Stimulated activated CD8-positive, alpha-beta memory T cell treated with anti-CD3 and anti-CD28 coated beads, Interleukin-12 subunit alpha, Interleukin-12 subunit beta, amount 100 ng/mL, for 4 hours (primary cell): ENCODE measurements at places on chromosomes 12 and 14.
A peak's percentile ranks its signal among the peaks of the same experiment; 100 is the strongest.

DNA sequence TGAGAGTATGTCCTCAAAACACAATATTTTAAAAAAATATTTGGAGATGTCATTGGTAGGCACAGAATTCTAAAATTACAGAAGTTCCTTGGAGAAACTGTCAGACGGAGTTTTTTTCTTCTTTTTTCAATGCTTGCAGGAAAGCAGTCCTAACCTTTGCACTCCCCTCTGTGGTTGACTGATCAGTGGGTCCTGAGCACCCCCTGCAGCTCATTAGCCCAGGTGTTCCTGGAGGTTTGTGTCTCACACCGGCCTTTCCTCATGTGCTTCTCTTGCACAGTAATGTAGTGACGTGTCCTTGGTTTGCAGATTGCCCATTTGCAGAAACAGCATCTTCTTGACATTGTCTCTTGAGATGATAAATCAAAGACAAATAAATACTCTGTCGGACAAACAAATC, 513.0 kb downstream of the TMEM121 start:
- DNase-seq = peak; percentile 35

DNA sequence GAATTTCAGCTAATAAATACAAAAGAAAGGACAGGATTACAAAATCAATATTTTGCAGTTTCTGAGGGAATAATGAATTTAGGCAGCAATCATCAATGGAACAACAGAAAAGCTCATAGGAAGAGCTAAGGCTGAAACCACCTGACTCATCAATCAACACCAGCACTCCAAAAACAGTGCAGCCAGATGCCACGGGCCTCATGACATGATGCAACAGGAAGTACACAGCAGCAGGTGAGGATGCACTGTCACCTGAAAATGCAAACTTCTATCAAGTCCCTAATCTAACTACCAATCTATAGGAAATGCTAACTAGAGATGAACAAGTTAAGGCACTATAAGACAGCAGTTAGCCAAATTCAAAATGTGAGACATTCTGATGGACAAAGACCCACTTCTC, 21.7 kb downstream of the GNS start:
- no peak for DNase-seq

DNA sequence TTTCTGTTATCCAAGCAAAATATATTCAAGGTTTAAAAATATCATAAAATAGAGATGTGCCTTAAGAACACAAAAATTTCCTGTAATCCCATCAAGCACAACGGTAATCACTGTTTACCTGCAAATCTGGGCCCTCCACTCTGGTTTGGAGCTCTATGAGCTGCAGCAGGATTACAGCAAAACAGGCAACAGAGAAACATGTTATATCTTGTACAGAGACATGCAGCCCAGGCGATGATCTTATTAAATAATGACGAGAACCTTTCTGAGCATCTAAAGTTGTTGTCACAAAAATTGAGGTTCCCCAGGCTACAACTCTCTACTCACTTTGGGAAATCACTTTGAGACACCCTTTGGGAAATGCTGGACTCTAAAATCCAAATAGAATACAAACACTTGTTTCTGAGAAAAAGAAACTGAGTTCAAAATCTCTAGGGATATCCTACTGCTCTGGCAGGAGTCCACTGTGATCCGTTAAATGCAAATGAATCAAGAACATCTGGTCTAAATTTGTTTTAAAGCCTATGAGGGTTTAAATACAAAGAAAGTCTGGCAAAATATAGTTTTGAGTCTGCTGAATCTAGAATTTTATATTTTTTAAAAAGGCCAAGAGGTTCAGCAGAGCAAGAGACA, 36.3 kb downstream of the STON2 start:
- DNase-seq = no peak

DNA sequence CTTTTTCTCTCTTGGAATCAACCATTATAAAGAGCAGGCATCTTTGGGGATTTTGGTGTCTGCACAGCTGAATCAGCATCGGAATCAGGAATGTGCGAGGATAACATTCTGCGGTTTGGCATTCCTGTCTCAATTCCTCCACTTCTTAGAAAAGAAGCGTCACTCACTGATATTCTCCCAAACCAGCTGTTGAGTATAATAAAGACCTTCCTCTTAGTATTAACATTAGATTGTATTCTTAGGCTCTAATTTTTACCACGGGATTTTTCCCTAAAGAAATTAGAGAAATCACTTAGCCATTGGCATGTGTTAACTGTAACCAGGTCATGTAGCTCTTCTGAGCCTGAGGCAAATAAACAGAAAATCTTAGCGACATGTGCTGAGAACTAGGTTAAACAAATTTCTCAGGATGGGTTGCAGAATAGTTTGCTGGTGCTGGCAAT, 128.7 kb downstream of the TMX1 start:
- DNase-seq = no peak

- no peak for DNase-seq
Observed at GRCh38 chr12:39230086-39230485, 212.8 kb downstream of the KIF21A start.

DNA sequence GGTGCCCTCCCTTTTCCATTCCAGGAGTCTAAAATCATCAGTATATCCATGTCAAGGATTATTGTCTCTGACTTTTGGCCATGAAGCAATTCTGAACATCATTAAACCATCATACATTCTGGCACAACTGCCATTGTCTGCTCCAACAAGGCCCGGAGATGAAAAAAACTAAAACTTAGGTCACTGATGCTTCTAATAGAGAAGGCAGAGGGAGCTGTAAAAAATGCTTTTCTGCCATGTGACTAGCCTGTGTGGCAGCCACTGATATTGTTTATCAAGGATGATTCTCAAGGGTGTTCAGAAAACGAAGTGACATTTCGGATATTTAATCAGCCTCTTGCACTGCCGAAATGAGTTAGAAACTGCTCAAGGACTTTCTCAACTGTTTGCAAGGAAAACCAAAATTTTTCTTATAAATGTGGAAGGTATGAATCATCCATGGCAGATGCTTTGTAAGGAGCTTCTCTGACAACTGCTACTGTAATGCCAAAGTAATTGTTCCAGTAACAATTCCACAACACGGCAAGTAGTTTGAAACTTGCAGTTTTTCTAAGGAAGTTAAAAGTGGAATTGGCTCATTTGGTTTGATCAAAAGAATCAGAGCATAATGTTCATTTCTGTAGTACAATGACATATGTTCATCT, 1076.5 kb upstream of the FLRT2 start:
- no peak for DNase-seq

- DNase-seq = no peak
Observed at GRCh38 chr12:63319386-63319785, 168.4 kb upstream of the AVPR1A start.

- DNase-seq = no peak
Observed at GRCh38 chr12:111686574-111687105, 787 bp downstream of the ACAD10 start.

DNA sequence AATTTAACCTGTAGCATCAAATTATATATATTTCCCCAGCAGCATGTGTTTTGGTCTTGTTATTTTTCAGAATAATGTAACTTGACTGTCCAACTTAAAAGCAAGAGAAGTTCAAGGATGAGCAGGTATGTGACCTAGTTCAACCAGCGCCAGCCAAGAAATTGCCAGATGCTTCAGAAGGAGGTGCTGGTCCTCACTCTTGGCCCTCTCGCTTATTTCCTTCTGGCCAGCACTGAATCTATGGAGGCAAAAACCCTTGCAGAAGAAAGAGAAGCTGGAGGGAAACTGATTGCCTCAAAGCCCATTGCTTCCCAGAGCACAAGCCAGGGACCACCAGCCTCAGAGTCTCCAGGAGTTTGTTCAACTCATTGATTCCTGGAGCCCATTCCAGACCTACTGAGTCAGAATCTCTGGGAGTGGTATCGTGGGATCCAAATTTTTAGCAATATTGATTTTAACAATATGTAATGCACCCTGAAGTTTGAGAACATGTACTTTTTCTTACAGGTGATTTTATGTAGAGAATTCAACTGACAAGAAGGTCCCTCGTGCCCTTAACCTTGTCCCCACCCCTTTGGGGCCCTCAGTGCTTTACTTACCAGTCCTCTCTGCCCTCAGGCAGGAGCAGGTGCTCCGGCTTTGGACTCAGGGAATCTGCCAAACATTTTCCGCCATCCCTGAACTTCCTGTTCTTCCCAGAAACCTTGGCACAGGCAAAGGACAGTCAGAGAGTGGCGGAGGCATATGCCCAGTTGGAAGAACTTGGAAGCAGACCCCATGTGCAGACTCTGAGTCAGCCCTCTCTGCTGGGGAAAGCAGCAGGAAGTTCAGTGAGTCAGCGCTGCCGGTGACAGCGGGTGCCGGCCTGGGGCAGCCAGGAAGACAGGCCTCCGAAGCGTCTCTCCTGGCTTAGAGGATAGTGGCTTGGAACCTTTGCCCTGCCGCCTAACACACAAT, 10.4 kb downstream of the BEST3 start:
- DNase-seq = peak; percentile 1

- no peak for DNase-seq
Observed at GRCh38 chr14:74955229-74956026, at the start of gene PGF. Gene PGF (minus strand): TSS chr14:74955597. CDS start chr14:74955242, 355 bp downstream.

- no peak for DNase-seq
Observed at GRCh38 chr12:27515671-27516070, 8.3 kb upstream of the PPFIBP1 start.

DNA sequence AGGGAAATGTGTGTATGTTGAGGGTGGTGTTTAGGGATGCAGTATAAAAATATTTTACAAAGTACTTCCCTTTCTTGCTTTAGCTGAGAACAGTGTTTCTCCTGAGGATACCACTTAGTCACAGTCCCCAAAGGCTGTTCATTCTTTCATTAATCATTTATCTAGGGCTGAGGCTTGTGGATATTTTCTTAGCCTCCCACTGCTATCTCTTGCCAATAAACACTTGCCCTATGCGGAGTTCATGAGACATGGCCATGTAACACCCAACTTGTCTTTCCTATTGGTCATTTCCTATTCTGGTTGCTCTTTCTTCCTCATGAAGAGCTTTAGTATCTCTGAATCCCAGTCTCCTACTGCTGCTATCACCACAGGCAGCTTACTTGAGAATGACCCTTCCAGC, 75.1 kb downstream of the ETNK1 start:
- DNase-seq = no peak
